ENCODE measurements at places on chromosomes 7 and 10.
A peak's percentile ranks its signal among the peaks of the same experiment; 100 is the strongest.

DNA sequence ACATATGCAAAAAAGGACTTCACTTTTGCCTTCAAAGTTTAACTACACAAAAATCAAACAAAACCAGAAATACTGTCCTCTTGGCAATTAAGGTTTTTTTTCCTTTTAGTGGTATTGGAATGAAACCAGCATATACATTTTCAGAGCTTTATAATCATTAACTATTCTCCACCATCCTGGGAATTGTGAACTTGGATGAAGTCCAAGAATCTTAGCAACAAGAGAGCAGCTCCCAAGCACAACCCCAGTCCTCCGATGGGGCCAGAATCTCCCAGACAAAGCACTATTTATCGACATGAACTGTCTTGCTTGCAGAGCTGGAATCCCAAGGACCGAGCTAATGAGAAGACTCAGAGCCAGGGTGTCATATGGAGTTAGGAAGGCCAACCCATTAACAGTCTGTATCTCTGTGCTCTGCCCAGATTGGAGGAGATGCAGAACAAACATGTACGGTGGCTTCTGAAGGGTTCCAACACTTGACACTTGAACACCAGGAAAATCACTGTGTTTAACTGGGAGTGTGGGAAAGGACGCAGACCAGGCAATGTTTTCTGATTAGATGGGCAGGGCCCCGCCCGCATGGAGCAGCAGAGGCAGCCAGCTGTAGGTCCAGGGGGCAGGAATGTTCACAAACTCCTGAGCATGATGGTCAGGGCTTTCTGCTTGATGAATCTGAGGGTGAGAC lies 35.5 kb downstream of the PPP1R3C start:
- no peak for DNase-seq

GRCh38 chr10:88886557-88886956 lies 6.5 kb downstream of the STAMBPL1 start:
- no peak for DNase-seq

DNA sequence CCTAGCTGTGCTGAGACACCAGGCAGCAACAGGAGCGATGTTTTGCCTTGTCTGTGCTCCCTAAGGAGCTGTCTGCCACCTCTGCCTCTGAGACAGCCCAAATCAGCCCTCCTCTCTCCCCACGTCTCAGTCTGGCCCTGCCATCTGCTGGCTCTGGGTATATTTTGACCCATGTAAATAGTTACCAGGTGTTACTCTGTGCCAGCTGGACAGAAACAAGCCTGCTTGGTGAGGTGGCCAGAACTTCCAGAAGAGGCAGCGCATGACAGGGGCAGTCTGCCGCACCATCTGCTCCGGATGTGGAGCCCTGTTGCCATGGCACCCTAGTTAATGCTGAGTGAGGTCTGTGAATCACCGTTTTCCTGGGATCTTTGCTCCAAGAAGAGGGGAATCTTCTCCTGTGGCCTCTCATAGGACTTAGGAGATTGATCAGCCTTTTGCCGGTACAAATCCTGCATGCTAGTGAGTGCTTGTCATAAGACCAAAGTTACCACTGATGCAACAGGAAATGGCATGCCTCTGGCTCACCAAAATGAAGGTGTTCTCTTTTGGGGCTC lies 31.8 kb downstream of the GSTO2 start:
- DNase-seq, result peak; percentile 91

DNA sequence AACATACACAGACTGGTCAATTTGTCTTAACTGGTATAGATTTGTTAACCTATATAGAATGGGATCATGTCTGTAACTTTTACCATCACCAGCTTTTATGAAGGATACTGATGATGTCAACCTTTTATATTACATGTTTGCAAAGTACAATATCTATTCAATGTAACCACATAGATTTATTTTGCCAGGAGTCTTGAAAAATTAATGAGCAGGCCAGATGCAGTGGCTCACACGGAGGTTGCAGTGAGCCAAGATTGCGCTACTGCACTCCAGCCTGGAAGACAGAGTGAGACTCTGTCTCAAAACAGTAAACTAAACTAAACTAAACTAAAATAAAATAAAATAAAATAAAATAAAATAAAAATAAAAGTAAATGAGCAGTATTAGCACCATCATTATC lies 30.0 kb upstream of the PARD3 start:
- DNase-seq, result no peak

DNA sequence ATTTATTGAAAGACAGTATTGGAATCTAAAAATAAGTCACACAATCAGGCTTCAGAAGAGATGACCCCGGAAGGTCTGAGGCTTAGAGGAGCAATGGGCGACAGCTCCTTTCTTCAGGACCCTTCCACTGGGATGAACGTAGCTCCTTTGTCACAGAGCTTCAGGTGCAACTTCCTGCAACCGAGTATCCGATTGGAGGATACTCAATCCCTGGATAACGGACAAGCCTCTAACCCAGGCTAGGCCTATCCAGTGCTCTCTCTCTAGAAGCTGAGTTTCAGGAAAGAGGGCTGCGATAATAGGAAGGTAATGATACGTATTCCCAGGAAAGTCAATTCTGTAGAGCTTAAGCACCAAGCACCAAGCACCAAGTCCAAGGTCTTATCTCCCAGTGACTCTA lies 349.4 kb upstream of the NPSR1 start:
- no peak for DNase-seq

DNA sequence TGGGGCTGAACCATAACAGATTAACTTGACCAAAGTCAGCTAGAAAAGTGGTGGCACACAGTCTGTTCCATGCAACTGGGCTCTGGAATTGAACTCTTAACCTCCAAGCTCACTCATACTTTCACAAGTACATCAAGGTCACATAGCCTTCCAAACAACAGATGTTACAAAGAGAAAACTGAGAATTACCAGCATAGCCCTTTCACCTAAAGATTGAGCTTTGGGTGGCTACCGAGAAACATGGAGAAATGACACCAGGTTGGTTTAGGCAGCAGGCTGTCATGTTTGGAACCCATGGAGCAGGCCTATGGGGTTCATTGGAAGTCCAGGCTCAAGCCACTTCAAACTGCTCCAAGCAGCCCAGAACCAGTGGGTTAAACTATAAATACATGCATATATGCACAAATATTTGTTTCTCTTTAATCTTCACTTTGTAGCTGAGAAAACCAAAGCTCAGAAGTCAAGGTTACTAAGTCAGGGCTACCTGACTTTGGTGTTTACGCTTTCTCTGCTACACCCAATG lies 59.1 kb downstream of the MALSU1 start:
- no peak for DNase-seq

GRCh38 chr10:88473989-88474883 lies 108.9 kb downstream of the RNLS start:
- DNase-seq, result no peak

DNA sequence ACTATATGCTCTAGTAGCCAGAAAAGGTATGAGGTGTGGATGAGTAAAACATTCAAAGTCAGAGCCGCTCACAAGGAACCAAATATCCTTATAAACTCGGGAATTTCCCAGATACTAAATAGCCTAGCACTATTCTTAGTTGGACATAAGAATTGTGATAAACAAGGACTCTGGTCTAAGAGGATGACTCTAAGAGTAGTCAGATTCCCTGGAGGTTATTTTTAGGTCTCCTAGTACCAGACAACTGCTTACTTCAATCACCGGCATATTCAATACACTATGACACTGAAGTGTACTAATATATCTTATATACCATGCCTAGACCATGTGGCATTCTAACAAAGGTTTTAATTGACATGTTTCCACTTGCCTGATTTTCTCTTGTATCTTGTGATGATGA lies 56.5 kb downstream of the LMBR1 start:
- DNase-seq, result no peak

- DNase-seq, result no peak
Observed at GRCh38 chr7:50567715-50568261, 2.6 kb upstream of the DDC start.

GRCh38 chr7:147535701-147536111 lies 1054.9 kb upstream of the C7orf33 start:
- DNase-seq, result no peak
